Right atrium auricular region (tissue), 2 donors: ENCODE measurements at places on chromosomes 2 and 18. TPM values are rescaled to one million over a fixed set of nuclear protein-coding genes. Genes with fewer than 3 reads are reported as not detected.

- H3K4me3 ChIP-seq, result no peak overlapping the region
- no peak overlapping the region for H3K27ac ChIP-seq
- no peaks in the 10 kb centered on the region for H3K27me3 ChIP-seq
These were observed 615.6 kb upstream of the CDH2 start for GRCh38 chr18:28792404-28793086.

- no peaks in the 10 kb centered on the region for H3K27me3 ChIP-seq
- H3K27ac ChIP-seq, result no peak overlapping the region
- peaks cover 79% of the 10 kb centered on the region for H3K4me1 ChIP-seq
These were observed 41.0 kb downstream of the SH3BP4 start for GRCh38 chr2:234992624-234993349.

DNA sequence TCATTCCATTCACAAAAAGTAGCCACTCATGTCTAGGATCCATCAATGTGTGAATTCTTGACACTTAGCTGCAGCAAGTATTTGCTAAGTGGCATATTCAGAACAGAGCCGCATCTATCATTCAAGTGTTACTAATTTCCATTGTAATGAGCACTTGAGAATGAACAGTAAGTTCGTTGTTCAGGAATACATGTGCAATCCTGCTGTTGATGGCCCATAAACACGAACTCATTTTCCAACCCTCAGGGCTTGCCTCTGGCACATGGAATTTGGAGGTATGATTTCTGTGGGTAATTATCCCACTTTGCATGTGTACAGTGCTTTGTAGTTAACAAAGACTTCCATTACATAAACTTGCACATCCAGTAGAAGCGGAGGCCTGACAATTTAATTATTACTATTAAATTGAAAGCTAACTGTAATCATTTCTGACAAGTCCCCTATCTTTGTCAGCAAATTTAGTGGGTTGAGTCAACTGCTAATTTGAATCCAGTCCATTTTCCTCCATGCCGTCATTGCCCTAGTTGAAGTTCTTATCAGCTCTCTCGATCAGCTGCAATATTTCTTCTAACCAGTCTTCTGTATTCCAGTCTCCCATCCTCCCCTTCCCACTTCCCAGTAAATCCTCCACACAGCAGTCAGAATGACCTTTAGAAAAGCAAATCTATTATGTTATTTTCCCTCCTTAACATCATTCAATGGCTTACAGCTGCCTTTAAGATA lies 116.0 kb upstream of the AQP4 start:
- H3K27ac ChIP-seq, result no peak overlapping the region
- no peaks in the 10 kb centered on the region for H3K36me3 ChIP-seq
- H3K4me1 ChIP-seq, result no peaks in the 10 kb centered on the region
- no peak for DNase-seq
- H3K4me3 ChIP-seq, result no peak overlapping the region

NT5DC4 gene
- not detected for total RNA-seq

C2orf66 gene
- not detected for total RNA-seq

CNTNAP5 gene
- not detected for total RNA-seq
